ENCODE measurements at places on chromosomes 7 and 10.
A peak's percentile ranks its signal among the peaks of the same experiment; 100 is the strongest.

- no peak for DNase-seq
Observed at GRCh38 chr7:97731736-97732564, at the start of gene TAC1. Gene TAC1, plus strand, starts transcription at chr7:97732086. Its CDS starts 527 bp downstream, at chr7:97732613.

- no peak for DNase-seq
Observed at GRCh38 chr7:158124671-158125079, 462.9 kb downstream of the PTPRN2 start.

DNA sequence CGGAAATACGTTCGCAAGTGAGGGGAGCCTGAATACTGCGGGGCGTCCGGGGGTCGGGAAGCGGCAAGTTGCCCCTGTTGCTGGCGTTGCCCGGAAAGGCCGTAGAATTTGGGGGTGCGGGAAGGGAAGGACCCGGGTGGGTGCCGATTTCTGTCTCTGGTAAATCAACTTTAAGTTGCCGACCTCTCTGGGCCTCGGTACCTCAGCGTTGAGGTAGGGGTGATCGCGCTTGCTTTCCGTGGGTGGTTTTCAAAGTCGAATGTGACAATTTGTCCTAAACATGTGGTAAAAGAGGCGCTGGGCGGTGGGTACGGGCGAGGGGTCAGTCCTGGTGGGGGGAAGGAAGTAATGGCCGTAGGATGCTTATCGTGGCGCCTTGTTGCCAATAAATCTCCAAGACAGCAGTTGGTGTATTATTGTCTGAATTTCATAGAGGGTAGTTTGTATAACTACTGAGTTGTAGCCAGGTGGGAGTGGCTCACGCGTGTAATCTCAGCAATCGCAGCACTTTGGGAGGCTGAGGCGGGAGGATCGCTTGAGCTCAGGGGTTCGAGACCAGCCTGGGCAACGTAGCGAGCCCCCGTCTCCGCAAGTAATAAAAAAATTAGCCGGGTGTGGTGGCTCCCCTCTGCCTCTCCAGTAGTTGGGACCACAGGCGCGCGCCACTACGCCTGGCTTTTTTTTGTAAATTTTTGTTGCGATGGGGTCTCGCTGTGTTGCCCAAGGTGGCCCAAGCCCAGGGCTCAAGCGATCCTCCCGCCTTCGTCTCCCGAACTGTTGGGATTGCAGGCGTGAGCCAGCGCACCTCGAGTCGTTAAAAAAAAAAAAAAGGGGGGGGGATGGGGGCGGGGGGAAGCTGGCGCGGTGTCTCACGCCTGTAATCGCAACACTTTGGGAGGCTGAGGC is 644 bp downstream of the BUD23 start:
- no peak for DNase-seq

DNA sequence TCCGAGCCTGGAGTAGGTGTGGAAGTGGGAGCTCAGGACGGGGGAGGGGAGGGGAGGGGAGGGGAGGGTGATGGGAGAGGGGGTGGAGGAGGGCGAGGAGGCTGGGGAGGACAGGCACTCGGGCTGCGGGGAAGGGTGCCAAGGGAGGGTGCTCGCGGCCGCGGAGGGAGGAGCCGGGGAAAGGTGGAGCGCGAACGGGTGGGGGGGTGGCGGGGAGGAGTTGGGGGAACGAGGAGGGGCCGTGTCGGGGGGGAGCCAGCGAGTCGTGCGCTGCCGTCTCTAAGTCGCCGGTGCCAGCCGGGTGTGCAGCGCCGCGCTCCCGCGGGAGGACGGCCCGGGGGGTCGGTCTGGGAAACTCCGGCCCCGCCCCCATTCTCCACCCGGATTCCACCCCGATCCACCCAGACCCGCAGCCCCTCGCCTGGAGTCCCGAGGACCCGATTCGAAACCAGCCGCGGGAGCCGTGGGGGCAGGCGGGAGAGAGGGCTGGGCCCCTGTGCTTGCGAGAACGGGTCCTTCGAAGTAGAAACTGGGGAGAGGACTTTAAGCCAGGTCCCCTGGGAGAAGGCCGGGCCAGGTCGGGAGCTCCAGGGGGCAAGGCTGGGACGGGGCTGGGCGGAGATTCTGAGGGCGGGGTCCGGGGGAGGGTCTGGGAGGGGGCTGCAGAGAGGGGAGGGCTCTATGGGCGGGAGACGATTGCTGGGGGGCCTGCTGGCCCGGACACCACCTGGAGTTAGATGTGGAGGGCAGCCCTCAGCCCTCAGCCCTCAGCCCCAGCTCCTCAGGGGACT is at the start of gene ZNF467:
TSS of gene ZNF467 (minus strand) at position 143 of the 791 bp plus-strand sequence. CDS start 2,556 bp downstream, outside the sequence.
- peak; percentile 65 for DNase-seq

DNA sequence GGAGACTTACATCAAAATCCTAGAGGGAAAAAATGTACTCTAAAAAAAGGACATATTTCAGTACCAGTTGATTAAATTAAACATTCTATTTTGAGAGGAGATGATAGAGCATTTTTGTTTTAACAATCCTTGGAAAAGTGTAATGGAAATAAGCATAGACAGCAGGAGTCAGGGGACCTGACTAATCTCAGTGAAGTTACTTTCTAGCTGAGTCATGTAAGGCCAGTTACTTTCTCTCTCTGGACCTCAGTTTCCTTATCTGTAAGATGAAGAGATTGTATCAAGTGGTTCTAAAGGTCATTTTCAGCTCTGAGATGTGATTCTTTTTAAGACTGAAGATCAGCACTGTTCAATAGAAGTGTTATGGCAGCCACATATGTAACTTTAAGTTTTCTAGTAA is 44.1 kb downstream of the VTI1A start:
- DNase-seq, result no peak

DNA sequence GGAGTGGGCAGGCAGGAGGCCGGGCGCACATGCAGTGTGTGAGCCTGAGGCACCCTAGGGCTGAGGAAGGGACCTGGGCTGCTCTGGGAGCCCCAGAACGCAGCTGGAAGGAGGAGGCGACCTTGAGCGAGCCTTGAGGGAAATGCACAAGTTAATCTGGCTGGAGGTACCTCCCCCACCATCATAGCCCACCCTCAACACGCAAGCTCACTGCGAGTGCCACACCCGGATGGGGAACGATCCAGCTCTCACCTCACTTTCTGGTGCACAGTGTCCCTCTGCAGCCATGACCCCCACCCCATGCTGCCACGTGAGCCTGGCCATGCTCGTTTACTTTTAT is 162.4 kb upstream of the PPP2R2D start:
- DNase-seq, result no peak

DNA sequence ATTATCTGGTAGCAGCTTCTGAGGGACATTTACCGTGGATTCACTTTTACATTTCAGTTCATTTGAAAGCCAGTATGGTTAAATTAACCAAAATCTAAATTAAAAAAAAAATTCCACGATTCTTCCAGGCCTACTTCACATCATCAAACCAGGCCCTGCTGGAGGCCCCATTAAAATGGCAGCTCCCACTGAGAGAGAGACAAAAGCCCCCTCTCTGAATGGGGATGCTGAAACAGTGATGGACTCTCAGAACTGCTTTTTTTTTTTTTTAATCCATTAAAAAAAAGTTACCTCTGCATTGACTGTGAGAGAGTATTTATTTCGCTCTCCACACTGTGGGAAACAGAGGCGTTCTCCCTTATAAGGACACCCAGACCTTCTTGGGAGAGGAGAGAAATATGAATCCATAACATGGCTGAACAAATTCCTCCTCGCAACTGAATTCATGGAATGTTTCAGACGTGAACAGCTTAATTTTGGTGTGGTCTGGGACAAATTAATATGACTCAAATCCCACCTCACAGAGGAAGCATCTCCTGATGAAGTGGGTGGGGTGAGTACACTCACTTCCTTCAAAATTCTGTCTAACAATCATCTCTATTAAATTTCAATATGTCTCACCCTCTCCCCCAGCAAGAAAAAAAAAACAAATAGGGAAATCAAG is 73.5 kb downstream of the SAMD9 start:
- DNase-seq, result no peak

GRCh38 chr10:100748231-100749058 is 3.1 kb downstream of the PAX2 start:
- DNase-seq, result no peak

DNA sequence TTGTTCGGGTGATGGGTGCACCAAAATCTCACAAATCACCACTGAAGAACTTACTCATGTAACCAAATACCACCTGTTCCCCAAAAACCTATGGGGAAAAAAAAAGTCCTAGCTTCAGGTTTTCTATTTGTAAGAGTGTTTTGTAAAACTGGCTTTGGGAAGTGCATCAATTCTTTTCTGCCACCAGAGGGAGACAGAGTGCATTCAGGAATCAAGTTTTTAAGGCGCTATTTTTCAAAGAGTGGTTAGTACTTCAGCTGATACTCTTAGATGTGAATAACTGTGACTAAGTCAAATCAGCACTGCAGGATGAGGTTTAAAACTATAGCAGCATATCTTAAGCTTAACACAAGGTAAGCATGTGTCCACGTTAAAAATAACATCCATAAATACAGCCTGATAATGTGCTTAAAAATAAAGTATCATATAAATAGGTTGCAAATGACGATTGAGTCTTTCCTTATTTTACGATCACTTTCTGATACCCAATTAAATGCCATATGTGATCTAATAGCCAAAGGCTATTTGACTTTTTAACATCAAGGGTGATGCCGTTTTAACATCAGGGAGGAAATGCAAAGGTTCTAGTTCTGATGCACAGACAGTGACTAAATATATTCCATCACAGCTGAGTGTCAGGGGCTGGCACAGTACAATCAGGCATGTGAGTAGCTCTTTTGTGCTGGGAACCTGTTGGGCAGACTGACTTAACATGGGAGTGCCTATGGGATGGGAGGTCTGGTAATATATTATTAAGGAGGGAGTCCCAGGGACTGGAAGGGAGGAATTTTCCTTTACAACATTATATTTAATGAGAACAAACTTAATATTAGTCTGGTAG is 10.6 kb upstream of the LYZL2 start:
- peak; percentile 46 for DNase-seq

DNA sequence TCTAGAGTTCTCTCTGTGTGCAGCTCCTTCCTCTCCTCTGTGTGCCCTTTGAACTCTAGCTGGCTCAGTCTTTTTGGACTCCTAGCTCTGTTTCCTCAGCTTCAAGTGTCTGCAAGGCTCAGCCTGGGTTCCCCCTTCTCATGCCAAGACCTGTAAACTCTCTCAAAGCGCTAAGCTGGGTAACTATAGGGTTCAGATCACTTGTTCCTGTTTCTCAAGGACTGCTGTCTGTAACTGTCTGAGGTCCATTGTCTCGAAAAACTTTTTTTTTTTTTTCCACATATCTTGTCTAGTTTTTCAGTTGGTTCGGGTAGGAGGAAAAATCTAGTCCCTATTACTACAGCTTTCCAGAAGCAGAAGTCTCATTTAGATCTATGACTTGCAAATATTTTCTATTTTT is 46.6 kb upstream of the PPP1R17 start:
- no peak for DNase-seq

GRCh38 chr7:115435178-115435577 is 513.3 kb downstream of the MDFIC start:
- DNase-seq, result no peak

DNA sequence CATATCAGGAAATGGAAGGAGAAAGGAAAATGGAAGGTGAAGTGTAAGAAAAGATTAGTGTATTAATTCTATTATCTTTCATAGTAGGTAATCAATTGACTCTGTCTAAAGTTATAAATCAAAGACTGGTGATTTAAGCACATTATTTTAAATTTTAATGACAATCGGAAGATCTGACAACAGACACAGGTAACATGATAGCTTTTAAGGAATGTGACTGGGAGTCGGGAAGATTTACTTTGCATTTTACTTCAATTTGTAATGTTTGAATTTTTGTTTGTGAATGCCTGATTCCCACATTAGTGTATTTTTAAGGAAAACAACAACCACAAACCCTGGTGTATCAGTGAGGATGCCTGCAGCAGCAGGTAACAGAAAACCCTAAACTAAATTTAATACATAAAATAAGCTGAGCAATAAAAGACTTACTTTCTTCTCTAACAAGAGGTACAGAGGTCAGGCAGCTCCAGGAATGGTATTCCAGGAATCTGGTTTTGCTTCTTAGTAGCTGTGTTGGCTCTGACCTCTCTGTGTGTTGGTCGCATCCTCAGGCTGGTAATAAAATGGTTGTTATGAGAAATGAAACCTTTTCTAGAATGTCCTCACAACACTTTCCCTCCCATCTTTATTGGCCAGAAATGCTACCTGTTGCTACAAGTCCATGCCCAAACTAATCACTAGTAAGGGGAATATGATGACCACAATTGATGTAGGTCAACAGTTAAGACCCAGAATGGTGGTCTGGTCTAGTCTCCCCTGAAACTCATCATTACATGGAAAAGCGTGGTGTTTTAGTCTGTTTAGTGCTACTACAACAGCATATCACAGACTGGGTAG is 12.2 kb downstream of the DNAJB9 start:
- DNase-seq, result no peak

DNA sequence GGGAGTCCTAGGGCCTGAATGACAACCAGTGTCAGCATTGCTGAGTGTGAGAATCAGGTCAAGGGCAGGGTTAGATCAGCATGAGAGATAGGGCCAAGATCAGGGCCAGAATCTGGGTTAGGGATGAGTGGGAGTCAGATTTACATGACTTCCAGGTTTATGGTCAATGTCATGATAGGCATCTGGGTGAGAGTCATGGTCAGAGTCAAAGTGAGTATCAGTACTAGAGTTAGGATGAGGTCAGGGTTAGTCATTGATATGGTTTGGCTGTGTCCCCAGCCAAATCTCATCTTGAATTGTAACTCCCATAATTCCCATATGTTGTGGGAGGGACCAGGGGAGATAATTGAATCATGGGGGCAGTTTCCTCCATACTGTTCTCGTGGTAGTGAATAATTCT is 12.3 kb downstream of the MRPS24 start:
- DNase-seq, result no peak

- DNase-seq, result no peak
Observed at GRCh38 chr7:147308539-147308938, 1191.9 kb downstream of the CNTNAP2 start.

DNA sequence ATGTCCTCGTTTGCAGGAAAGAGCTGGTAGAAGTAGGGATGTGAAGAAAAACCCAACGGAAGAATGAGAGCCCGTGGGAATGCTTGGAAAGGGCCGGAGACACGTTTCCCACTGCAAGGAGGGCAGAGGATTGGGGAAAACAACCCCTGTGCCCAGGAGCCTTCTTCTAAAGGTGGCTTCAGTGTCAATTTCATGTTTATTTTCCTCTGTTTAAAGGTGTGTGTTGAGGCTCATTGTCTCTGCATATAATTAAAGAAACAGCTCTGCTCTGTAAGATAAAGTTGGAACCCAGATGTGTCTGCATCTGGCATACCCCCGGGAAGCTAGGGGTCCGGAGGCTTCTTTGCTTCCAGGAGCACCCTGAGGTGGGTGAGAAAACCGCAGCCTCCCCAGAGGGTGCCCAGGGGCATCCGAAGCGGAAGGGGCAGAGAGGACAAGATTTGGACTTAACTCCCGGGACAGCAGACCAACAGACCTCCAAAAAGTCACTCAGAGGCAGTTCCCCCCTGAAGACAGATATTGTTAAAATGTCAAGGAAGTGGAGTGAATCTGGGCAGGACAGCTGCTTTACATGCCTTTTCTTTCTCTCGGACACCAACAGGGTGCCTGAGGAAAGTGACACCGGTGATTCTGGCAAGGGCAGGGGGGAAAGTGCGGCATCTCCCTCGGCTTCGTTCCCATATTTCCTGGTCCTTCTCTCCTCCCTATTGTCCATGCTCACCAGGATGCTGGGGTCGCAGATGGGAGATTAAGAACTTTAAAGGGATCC is 8.6 kb upstream of the GATA3 start:
- no peak for DNase-seq
